ENCODE measurements at places on chromosomes 3 and 15. TPM values are rescaled to one million over a fixed set of nuclear protein-coding genes. Genes with fewer than 3 reads are reported as not detected.
A peak's percentile ranks its signal among the peaks of the same experiment; 100 is the strongest.

- H3K27me3 ChIP-seq, result peaks cover 10% of the 10 kb centered on the region
- H3K27ac ChIP-seq, result no peak overlapping the region
- H3K4me3 ChIP-seq, result no peak overlapping the region
Measured at GRCh38 chr15:98525661-98526001, 122.7 kb upstream of the IGF1R start.

GRCh38 chr15:67184208-67184925, 70.1 kb downstream of the AAGAB start:
- no peaks in the 10 kb centered on the region for H3K27me3 ChIP-seq
- peaks cover 17% of the 10 kb centered on the region for H3K4me1 ChIP-seq
- H3K36me3 ChIP-seq, result no peaks in the 10 kb centered on the region
- no peak for DNase-seq
- no peak overlapping the region for H3K4me3 ChIP-seq

DNA sequence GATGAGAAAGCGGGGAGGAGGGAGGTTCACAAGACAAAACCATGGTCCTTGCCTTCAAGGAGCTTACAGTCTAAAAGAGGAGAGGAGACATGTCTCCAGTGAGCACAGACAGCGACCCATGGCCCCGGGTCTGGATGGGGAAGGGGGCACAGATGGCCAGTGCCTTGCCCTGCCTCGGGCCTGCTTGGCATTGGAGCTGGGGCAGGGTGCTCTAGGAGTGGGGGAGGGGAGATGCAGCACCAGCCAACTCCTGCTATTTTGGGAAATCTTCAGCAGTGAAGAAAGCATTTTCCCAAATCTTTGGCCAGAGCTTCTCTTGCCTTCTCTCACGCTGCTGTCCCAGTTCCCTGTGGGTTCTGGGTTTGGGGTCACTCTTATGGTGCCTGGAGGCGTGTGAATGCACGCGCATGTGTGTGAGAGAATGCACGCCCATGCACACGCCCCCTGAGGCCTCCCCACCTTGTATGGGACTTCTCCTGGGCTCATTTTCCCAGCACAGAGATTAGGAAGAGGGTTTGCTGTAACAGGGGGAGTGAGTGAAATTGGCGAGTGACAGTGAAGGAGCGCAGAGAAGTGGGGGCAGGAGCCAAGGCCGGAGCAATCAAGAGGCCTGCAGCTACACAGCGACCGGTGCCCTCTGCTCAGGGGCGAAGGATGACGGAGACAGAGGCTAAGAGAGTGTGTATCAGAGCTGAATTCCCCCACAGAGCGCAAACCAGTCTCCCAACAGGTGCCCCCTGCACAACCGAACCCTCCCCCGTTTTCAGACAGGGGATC, 71.5 kb downstream of the SEMA5B start:
- no peak overlapping the region for H3K4me3 ChIP-seq
- no peak for DNase-seq
- no peaks in the 10 kb centered on the region for H3K27me3 ChIP-seq
- no peaks in the 10 kb centered on the region for H3K36me3 ChIP-seq
- H3K27ac ChIP-seq, result peak overlapping the region; percentile 21

DNA sequence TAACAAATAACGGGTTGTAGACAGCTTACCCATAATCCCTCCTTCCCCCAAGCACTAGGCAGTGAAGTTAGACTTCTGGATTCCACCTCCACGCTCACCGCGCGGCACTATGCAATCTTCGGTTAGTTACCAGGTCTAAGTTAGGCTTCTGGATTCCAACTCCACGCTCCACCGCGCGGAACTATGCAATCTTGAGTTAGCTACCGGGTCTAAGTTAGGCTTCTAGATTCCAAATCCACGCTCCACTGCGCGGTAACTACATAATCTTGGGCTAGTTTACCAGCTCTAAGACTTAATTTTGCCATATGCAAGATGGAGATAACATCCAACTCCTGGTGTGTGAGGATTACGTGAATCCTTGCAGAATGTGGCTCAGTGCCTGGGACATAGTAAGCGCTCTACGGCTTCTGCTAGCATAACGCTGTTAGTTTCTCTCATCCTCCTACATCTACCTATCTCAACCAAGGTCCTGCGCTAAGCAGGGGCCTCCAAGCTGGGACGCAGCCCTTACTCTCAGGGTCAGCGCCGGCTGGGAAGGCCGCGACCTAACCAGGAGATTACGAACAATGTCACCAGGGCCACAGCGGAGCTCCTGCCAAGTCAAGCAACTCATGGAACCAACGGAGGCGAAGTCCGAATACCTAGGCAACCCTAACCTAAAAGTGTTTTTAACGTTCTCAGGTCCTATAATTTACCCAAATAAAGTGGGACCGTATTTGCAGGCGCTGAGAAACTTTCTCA, 497 bp upstream of the RPLP1 start:
- no peaks in the 10 kb centered on the region for H3K27me3 ChIP-seq
- no peaks in the 10 kb centered on the region for H3K36me3 ChIP-seq
- H3K4me1 ChIP-seq, result peaks cover 26% of the 10 kb centered on the region
- peak overlapping the region; percentile 88 for H3K4me3 ChIP-seq

- no peaks in the 10 kb centered on the region for H3K36me3 ChIP-seq
- H3K4me1 ChIP-seq, result peaks cover 28% of the 10 kb centered on the region
- H3K27ac ChIP-seq, result peak overlapping the region; percentile 88
- no peak for DNase-seq
Measured at GRCh38 chr3:124935264-124935663, 713 bp upstream of the MUC13 start.

GRCh38 chr3:4732925-4733324, 239.8 kb downstream of the ITPR1 start:
- DNase-seq, result no peak
- peaks cover 3% of the 10 kb centered on the region for H3K4me1 ChIP-seq
- no peaks in the 10 kb centered on the region for H3K27me3 ChIP-seq
- no peaks in the 10 kb centered on the region for H3K36me3 ChIP-seq
- no peak overlapping the region for H3K27ac ChIP-seq
- no peak overlapping the region for H3K4me3 ChIP-seq

- H3K4me1 ChIP-seq, result no peaks in the 10 kb centered on the region
- H3K4me3 ChIP-seq, result no peak overlapping the region
- DNase-seq, result peak; percentile 2
- no peak overlapping the region for H3K27ac ChIP-seq
- H3K27me3 ChIP-seq, result no peaks in the 10 kb centered on the region
- H3K36me3 ChIP-seq, result no peaks in the 10 kb centered on the region
Measured at GRCh38 chr3:38581774-38582173, 67.7 kb downstream of the SCN5A start.

DNA sequence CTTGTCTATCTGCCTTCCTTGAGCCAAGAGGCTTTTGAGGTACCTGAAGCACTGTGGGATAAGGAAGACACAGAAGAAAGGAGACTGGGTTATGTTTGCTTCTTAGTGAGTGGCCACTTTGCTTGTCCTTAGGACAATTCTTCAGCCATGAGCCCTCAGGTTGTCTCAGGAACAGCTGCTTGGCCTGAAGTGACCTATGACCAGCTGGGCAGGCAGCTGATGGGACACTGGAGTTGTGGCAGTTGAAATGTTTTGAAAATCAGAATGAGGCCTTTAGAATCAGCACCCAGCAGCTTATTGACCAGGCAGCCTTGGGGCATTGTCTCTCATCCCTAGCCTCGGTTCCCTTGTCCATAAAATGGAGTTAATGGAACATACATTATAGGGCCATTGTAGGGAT, 37.0 kb downstream of the RBP2 start:
- no peaks in the 10 kb centered on the region for H3K4me1 ChIP-seq
- H3K4me3 ChIP-seq, result no peak overlapping the region
- no peak overlapping the region for H3K27ac ChIP-seq
- H3K36me3 ChIP-seq, result no peaks in the 10 kb centered on the region

GRCh38 chr15:100464256-100464655, 64.5 kb downstream of the CERS3 start:
- no peaks in the 10 kb centered on the region for H3K27me3 ChIP-seq
- H3K36me3 ChIP-seq, result no peaks in the 10 kb centered on the region
- no peak overlapping the region for H3K4me3 ChIP-seq

GRCh38 chr15:45644437-45644836, 9.6 kb downstream of the SQOR start:
- H3K27ac ChIP-seq, result peak overlapping the region; percentile 96
- H3K27me3 ChIP-seq, result no peaks in the 10 kb centered on the region

DNA sequence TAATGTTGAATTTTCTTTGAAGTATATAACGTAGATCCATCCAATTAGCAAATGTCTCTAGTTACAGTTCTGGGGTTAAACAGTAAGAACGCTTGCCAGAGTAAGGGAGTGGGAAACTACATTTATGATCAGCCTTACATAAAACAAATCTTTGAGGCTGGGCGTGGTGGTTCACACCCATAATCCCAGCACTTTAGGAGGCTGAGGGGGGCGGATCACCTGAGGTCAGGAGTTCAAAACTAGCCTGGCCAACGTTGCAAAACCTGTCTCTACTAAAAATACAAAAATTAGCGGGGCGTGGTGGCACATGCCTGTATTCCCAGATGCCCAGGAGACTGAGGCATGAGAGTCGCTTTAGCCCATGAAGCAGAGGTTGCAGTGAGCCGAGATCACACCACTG, 50.1 kb upstream of the GATM start:
- H3K27ac ChIP-seq, result peak overlapping the region; percentile 72
- H3K36me3 ChIP-seq, result no peaks in the 10 kb centered on the region
- H3K27me3 ChIP-seq, result no peaks in the 10 kb centered on the region

- H3K4me3 ChIP-seq, result no peak overlapping the region
- no peak for DNase-seq
- H3K4me1 ChIP-seq, result peaks cover 5% of the 10 kb centered on the region
- no peaks in the 10 kb centered on the region for H3K36me3 ChIP-seq
Measured at GRCh38 chr3:184953401-184953800, 141.4 kb downstream of the VPS8 start.

DNA sequence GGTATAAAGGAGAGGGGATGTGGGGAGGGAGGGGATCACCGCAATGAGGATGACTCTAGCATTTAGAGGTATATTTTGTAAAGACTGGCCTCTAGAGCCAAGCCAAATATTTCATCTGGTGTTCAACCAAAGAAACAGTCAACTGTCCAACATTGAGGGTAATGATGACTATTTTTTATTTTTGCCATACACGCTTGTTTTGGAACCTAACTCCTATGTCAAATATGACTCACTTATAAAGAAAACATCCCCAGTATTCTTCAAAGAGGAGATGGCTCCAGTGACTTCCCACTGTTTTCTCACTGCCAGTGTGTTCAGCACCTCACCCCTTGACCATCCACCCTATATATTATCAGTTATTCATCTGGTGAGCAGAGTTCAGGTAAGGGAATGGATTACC, 77.3 kb downstream of the WNT5A start:
- H3K4me1 ChIP-seq, result no peaks in the 10 kb centered on the region
- H3K27ac ChIP-seq, result no peak overlapping the region

DNA sequence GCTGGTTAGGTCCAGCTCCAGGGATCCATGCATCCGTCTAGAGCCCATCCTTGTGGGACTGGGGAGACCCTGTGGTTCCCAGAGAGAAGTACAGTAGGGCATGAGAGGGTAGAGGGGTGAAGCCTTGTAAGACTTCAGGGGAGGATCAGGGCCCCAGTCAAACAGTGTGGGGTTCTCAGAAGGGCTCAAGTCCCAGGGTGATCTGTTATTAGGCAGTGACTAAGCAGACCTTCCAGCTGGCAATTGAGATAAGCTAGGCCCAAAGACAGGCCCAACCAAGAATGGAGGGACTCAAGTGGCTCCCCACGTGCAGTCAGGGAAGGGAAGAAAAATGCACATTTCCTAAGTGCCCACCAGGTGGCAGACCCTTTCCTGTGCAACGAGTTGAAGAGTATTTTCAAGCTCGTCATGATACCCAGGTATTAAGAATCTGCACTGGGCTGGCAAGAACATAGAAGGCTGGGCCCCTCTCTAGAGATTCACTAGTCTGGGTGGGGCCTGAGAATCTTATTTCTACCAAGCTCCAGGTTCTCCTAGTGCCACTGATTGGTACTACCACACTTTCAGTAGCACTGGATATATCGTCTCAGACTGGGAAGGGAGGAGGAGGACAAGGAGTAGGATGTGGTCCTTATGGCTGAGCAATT, 240.8 kb downstream of the NR1D2 start:
- no peaks in the 10 kb centered on the region for H3K4me1 ChIP-seq
- H3K27ac ChIP-seq, result no peak overlapping the region
- no peak overlapping the region for H3K4me3 ChIP-seq
- no peaks in the 10 kb centered on the region for H3K27me3 ChIP-seq
- no peaks in the 10 kb centered on the region for H3K36me3 ChIP-seq

DNA sequence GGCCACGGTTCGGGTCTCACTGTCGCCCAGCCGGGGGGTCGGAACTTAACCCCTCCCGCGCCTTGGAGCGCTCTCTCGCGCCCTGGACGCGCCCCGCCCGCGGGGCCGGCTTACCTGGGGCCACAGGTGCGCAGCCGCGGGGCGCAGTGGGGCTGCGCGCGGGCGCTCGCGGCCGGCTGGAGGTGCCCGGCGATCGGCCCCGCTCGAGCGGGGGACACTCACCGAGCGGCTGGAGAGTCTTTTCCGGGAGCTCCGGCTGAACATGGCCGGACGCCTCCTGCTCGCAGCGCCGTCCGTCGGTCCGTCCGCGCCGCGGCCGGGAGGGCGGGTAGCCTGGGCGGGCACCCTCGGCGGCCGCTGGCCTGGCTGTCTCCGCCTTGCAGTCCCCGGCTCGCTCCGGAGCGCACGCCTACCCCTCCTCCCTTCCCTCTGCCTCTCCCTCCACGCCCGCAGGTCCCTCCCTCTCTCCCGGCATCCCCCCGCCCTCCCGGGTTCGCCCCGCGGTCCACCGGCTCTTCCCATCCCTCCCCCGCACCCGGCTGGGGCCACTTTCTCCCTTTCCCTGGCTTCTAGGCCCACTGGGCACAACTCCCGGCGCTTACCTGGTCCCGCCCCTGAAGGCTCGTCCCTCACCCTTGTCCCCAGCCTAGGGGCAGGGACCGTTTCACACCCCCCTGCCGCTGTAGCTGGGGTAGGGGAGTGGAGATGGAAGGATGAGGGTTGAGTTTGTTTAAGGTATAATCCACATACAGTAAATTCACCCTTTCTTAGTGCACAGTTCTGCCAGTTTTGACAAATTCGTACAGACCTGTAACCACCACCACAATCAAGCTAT, 220.1 kb upstream of the PRICKLE2 start:
- no peak overlapping the region for H3K27ac ChIP-seq
- peaks cover 7% of the 10 kb centered on the region for H3K4me1 ChIP-seq
- H3K36me3 ChIP-seq, result no peaks in the 10 kb centered on the region
- H3K4me3 ChIP-seq, result peak overlapping the region; percentile 57
- peaks cover 32% of the 10 kb centered on the region for H3K27me3 ChIP-seq

The PLOD2 gene
- 81.6 TPM for total RNA-seq

The MESP2 gene
- 0.64 TPM for total RNA-seq

The GREM1 gene
- 23.5 TPM for total RNA-seq

The IQCF5 gene
- total RNA-seq, result not detected

The WDR93 gene
- not detected for total RNA-seq

The CCDC33 gene
- total RNA-seq, result 0.16 TPM

The KY gene
- total RNA-seq, result not detected

All from transverse colon (tissue), 4 donors.